ENCODE measurements at places on chromosomes 2 and 18.
A peak's percentile ranks its signal among the peaks of the same experiment; 100 is the strongest.

DNA sequence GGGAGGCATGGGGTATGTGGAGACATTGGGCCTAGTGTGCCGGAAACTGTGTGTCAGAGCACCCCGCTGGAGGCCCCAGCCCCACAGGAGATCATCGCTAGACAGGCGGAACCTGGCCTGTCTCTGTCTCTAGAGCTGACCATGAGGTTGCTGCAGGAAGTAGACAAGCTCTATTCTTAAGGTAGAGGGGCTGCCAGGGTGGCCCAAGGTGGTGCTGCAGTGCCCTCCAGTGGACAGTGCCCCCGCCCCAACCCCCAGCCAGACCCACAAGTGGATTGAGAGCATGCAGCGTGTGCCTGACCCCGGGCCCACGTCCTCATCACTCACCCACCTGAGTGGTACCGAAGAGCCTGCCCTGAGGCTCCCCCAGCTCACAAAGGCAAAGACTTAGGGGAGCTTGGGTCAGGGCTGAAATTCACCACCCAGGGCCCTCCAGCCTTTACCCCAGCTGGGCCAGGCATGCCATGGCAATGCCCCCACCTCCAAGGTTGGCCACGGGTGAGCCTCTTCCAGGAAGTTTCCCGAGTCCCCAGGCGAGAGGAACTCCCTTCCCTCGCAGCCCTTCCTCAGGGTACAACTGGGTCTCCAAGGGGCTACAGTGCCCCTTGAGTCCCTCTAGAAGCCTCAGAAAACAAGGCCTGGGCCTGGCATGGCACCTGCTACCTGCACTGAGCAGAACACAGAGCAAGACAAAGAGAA, 155.0 kb downstream of the TTC32 start:
- no peak for DNase-seq

DNA sequence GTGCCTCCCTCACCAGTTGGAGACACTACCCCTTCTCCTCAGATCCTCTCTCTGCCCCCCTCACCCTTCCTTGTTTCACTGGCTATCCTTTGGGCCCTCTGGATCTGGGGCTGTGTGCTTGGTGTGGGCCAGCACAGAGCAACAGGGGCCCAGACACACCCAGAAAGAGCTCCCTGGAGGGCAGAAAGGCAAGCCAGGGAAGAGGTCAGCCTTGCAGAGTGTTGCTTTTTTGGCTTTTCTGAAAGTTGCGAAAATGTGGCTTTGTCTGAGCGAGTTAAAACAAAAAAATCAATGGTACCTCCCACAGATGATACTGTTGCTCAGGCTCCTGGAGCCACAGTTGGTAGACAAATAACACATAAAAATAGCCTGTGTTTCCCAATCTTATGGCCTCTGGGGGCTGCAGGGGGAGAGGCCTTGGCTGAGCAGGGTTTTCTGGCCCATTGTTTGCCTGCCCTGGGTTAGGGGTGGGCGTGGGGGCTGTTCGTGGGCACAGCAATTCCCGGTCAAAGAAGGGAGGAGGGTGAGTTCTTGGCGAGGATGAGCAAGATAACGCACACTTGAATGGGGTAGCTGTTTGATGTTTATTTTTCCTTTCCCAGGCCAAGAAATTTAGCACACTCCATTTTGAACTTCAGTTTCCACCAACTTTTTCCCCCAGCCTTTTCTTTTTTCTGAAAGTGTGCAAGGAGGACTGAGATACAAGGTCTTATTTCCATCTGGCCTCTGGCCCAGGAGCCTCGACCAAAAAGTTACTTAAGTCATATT, 167.0 kb upstream of the HAAO start:
- DNase-seq = no peak

DNA sequence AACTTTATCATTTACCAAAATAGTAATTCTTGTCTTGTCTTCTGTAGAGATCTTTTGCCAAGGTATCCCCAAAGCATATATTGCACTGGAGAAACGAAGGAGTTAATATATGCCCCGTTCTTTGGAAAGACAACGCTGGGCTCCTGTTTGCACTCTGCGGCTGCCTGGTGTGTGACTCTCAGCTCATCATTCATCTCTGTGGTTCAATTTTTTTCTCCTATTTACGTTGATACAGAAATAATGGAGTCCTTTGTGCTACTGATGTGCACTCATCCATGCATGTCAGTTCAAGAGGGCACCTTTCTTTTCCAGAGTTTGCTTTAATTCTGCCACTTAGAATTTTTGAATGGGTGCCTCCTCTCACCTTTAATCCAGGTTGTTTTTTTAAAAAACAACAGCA, 655.5 kb downstream of the DCDC2C start:
- peak; percentile 80 for DNase-seq

DNA sequence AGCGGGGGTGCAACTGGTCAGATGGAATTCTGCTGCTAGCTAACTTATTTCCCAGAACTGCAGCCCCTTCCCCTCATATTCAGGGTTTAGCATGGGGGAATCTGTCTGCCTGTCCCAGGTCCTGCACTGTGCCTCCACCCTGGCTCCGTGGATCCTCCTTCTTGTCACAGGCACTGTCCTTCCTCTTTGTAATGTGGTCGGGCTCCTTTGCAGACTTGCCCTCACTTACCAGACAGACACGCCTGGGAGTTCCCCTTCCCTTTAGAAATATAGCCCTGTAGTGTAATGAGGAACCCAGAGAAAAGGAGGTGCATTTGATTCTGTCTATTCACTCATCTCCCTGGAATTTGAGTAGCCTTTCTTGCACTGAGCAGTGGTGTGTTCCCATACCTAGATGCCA, 108.7 kb downstream of the TRIM43 start:
- DNase-seq = no peak

- DNase-seq = no peak
Observed at GRCh38 chr2:173264603-173265366, 89.9 kb upstream of the CDCA7 start.

DNA sequence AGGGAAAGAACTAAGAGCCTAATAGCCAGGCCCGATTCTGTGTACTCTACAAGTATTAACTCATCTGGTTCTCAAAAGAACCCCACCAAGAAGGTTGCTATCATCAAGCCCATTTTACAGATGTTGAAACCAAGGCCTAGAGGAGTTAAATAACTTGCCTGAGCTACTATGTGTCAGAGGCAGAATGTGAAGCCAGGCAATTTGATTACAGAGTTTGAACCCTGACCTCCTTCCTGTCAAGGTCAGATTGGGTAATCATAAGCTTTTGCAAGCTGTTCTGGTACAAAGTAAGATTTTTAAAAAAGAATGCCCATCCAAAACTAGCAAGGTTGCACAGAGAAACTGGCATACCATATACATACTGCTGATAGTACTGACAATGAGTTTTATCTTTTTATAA, 227.1 kb downstream of the HAUS1 start:
- DNase-seq = no peak

GRCh38 chr18:48481092-48481491, 57.7 kb upstream of the CTIF start:
- no peak for DNase-seq

GRCh38 chr2:229947544-229947943, 25.2 kb downstream of the FBXO36 start:
- no peak for DNase-seq

DNA sequence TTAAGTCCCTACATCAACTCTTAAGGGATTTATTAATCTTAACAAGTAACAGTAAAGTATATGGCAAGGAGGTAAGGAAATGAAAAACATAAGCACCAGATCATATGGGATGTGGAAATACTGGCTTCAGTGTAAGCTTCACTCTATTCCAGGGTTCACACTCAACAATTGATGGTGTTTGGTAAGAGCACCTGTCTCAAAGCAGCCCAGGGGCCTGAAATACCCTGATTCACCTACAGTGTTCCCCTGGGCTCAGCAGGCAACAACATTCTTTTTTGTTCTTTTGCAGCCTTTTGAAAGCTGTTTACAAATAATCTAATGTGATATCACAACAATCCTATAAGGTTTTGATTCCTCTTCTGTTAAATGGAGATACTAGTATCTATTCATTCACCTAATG, 1.2 kb upstream of the MLPH start:
- DNase-seq = no peak

GRCh38 chr2:16037808-16038457, 97.6 kb downstream of the MYCN start:
- no peak for DNase-seq

GRCh38 chr2:134398300-134398699, 144.4 kb downstream of the MGAT5 start:
- DNase-seq = no peak

- DNase-seq = no peak
Observed at GRCh38 chr2:43311276-43311675, 84.9 kb upstream of the ZFP36L2 start.

DNA sequence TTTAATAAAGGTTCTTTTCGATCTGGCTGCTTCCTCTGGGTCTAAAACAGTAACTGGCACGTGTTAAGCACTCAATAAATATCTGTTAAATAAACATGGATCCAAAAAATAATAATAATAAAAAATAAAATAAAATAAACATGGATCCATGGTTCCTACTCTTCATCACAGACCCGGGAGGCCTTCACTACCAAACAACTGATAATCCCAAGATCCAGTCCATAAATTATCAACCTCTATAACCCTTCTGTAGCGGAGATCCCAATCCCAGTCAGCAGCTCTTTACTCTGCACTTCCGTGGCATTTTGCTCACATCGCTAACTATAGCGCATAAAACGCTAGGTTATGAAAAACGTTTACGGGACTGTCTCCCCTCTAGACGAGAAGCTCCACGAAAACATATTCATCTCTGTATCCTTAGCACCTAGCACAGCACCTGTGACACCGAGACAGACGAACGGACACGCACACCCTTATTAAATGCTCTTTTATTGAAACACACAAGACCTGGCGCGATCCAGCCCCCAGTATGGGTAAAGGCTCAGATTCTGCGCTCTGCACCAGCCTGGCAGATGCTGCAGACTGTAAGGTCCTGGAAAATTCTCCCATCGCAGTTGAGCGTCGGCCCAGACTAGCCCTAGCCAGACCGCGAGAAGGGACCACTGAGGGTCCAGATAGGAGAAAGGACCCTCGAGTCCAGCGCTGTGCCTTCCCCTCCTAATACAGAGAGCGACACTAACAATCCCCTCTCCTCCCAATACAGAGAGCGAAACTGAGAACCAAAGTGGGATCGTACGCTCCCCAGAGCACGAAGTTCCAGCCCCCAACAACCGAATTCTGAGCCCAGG, 770 bp downstream of the NBAS start:
- peak; percentile 4 for DNase-seq

- DNase-seq = no peak
Observed at GRCh38 chr2:224613543-224614286, 28.6 kb upstream of the CUL3 start.

GRCh38 chr2:144546933-144547332, 27.0 kb upstream of the ZEB2 start:
- no peak for DNase-seq

DNA sequence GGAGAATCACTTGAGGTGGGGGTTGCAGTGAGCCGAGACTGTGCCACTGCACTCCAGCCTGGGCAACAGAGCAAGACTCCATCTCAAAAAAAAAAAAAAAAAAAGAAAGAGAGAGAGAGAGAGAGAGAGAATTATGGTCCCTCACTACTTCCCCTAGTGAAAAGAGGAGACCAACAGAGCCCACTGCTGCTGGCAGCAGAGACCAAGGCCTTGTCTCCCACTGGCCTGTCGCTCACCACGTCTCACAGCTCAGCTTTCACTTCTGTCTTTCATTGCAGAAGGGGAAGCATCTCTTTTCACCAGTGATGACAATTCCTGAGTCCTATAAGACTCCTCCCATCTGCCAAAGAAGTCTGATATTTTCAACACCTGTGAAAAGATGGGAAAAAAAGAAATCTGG, 81.3 kb downstream of the CLHC1 start:
- no peak for DNase-seq
